ENCODE measurements at places on chromosomes 12 and 14. TPM values are rescaled to one million over a fixed set of nuclear protein-coding genes. Genes with fewer than 3 reads are reported as not detected.

The KRT79 gene
- 0.08 TPM for total RNA-seq

The NOS1 gene
- total RNA-seq, result 0.67 TPM

The LYZ gene
- 0.26 TPM for total RNA-seq

The SLC25A21 gene
- total RNA-seq, result 0.89 TPM

The PLXNC1 gene
- 0.07 TPM for total RNA-seq

The PIWIL1 gene
- not detected for total RNA-seq

The COL2A1 gene
- total RNA-seq, result 0.08 TPM

The CLEC6A gene
- total RNA-seq, result not detected

The INF2 gene
- 135 TPM for total RNA-seq

The C12orf54 gene
- total RNA-seq, result not detected

The GPRC5D gene
- not detected for total RNA-seq

The EID3 gene
- total RNA-seq, result 7.7 TPM

The VASH1 gene
- 4.0 TPM for total RNA-seq

The NGB gene
- not detected for total RNA-seq

The ADAMTS20 gene
- not detected for total RNA-seq

The CLMN gene
- total RNA-seq, result 5.4 TPM

The TM9SF1 gene
- 67.8 TPM for total RNA-seq

The AKAP6 gene
- 0.41 TPM for total RNA-seq

The FSCB gene
- not detected for total RNA-seq

The PTCSC3 gene
- total RNA-seq, result not detected

The CCDC175 gene
- total RNA-seq, result not detected

The OR2AP1 gene
- total RNA-seq, result not detected

The PAN2 gene
- 17.1 TPM for total RNA-seq

The PPP4R4 gene
- total RNA-seq, result 0.39 TPM

The SLC39A2 gene
- not detected for total RNA-seq

The MANSC4 gene
- not detected for total RNA-seq

The SRRM4 gene
- total RNA-seq, result not detected

The BATF gene
- total RNA-seq, result not detected

The ACADS gene
- total RNA-seq, result 10.1 TPM

The TAS2R7 gene
- total RNA-seq, result not detected

The CISTR gene
- not detected for total RNA-seq

The SART3 gene
- total RNA-seq, result 41.9 TPM

The PRB4 gene
- not detected for total RNA-seq

The LALBA gene
- total RNA-seq, result not detected

The KCNJ8 gene
- total RNA-seq, result 0.26 TPM

The NFATC4 gene
- total RNA-seq, result not detected

The ATG2B gene
- total RNA-seq, result 10.1 TPM
